Mesothelial cell of epicardium (in vitro differentiated cells): ENCODE measurements at places on chromosomes 1 and 21.

DNA sequence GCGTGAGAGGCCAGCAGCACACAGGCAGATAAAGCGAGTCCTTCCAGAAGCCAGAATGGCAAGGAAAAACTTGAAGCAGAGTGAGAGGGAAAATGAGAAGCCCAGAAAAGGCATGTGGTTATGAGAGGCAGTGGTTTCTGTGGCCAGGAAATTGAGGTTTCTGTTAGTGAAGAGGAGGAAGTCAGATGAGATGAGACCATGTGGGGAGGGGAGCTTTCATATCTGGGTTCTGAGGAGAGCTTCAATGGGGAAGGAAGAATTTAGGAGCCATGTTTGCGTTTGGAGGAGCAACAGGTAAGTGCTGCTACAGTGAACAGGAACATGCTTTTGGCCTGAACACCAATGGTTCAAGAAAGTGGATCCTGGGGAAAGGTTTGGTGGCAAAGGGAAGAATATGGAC is 6.1 kb upstream of the CD1A start:
- DNase-seq, result no peak
- peaks cover 5% of the 10 kb centered on the region for H3K27me3 ChIP-seq
- no peaks in the 10 kb centered on the region for H3K36me3 ChIP-seq
- no peak overlapping the region for H3K4me3 ChIP-seq
- H3K27ac ChIP-seq, result no peak overlapping the region
- H3K4me1 ChIP-seq, result peaks cover 11% of the 10 kb centered on the region

DNA sequence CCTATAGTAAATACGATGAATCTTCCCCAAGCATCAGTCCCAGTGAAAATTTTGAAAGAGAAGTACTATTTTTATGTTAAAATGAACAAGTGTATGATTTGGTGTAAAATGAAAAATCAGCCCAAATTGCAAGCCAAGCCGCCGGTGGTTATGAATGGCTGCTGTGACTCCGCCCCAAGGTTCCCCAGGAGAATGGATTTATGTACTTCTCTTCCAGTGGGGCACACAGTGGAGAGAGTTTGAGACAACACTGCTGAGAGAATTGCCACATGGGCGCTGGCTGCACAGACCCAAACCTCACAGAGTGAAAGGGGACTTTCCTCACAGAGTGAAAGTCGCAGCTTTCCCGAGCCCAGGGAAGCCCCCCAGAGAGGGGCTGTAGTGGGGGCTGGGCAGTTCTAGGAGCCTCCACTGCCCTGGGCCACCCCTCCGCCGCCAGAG is 24.0 kb downstream of the CDK18 start:
- no peak overlapping the region for H3K4me3 ChIP-seq
- no peak overlapping the region for H3K27ac ChIP-seq
- H3K4me1 ChIP-seq, result peaks cover 4% of the 10 kb centered on the region

GRCh38 chr1:1982379-1983232 is 21.0 kb downstream of the CFAP74 start:
- H3K27ac ChIP-seq, result no peak overlapping the region
- no peaks in the 10 kb centered on the region for H3K27me3 ChIP-seq
- H3K36me3 ChIP-seq, result no peaks in the 10 kb centered on the region
- H3K4me3 ChIP-seq, result no peak overlapping the region
- DNase-seq, result no peak

GRCh38 chr1:55547405-55547804 is 332.2 kb upstream of the USP24 start:
- no peak for DNase-seq
- H3K27ac ChIP-seq, result no peak overlapping the region
- H3K36me3 ChIP-seq, result no peaks in the 10 kb centered on the region
- H3K27me3 ChIP-seq, result no peaks in the 10 kb centered on the region
- H3K4me3 ChIP-seq, result no peak overlapping the region

DNA sequence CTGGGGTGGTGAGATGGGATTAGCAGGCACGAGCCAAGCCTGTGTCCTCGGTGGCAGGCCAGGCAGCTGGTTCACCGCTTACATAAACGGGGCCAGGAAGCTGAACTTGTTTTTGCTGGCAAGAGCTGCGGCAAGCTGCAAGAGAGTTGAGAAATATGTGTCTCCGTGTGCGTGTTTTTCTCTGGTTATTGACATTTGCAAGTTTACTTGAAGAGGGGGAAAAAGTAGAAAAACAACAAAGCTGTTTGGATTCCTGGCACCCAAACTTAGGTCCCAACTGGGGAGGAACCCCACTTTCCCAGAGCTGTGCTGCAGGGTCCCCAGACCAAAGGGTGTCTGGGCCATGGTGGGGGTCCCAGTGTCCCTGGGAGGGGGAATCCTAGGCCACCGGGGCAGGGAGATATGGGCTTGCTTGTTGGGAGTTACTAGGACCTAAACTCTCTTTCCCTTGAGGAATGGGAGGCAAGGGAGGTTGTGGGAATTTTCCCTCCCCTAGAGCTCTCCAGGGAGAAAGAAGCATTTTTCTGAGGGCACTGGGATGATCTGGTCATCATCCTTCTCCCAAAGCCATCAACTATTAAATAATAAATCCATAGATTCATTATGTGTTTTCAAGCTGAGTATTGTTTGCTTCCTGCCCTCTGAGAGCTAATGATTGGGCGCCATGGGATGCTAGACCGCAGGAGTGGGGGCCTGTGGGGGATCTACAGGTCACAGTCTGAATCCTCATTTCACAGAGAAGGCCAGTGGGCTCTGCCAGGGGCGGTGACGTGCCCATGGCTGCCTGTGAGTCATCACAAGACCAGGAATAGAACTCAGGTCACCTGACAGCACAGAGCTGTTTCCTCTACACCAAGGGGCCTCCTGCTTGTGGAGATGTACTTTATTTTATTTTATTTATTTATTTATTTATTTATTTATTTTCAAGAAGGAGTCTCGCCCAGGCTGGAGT is 14.8 kb downstream of the IL6R start:
- H3K4me3 ChIP-seq, result no peak overlapping the region
- H3K4me1 ChIP-seq, result peaks cover 38% of the 10 kb centered on the region
- H3K27ac ChIP-seq, result no peak overlapping the region

- no peaks in the 10 kb centered on the region for H3K36me3 ChIP-seq
- no peak overlapping the region for H3K27ac ChIP-seq
- no peak overlapping the region for H3K4me3 ChIP-seq
- no peaks in the 10 kb centered on the region for H3K27me3 ChIP-seq
Measured at GRCh38 chr1:23254584-23254983, 37.3 kb upstream of the HTR1D start.

- DNase-seq, result no peak
- no peaks in the 10 kb centered on the region for H3K27me3 ChIP-seq
- no peaks in the 10 kb centered on the region for H3K36me3 ChIP-seq
- no peak overlapping the region for H3K27ac ChIP-seq
- peaks cover 3% of the 10 kb centered on the region for H3K4me1 ChIP-seq
- H3K4me3 ChIP-seq, result no peak overlapping the region
Measured at GRCh38 chr1:41837691-41838090, 81.0 kb downstream of the HIVEP3 start.

- H3K27me3 ChIP-seq, result no peaks in the 10 kb centered on the region
- H3K4me1 ChIP-seq, result peaks cover 20% of the 10 kb centered on the region
- peaks cover 4% of the 10 kb centered on the region for H3K36me3 ChIP-seq
- no peak for DNase-seq
- H3K27ac ChIP-seq, result peak overlapping the region; percentile 99
Measured at GRCh38 chr1:212791261-212791675, 309 bp downstream of the NSL1 start.

DNA sequence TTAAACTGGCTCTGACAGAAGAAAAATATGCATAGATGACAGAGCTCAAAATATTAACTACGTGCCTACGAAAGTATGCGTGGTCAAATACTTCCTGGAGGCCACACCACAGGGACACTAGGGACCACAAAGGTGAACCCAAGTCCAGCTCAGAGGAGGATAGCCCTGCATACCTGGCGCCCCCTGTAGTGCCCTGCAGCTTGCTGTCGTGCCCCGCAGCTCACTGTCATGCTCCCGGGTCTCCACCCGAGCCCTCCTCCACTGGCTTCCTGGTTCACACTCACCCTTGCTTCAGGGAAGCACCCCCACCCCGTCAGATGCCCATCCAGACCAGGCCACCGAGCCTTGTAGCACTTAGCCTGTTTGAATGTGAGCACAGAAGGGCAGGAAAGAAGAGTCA is 16.7 kb upstream of the NADK start:
- no peak overlapping the region for H3K4me3 ChIP-seq
- no peaks in the 10 kb centered on the region for H3K27me3 ChIP-seq

DNA sequence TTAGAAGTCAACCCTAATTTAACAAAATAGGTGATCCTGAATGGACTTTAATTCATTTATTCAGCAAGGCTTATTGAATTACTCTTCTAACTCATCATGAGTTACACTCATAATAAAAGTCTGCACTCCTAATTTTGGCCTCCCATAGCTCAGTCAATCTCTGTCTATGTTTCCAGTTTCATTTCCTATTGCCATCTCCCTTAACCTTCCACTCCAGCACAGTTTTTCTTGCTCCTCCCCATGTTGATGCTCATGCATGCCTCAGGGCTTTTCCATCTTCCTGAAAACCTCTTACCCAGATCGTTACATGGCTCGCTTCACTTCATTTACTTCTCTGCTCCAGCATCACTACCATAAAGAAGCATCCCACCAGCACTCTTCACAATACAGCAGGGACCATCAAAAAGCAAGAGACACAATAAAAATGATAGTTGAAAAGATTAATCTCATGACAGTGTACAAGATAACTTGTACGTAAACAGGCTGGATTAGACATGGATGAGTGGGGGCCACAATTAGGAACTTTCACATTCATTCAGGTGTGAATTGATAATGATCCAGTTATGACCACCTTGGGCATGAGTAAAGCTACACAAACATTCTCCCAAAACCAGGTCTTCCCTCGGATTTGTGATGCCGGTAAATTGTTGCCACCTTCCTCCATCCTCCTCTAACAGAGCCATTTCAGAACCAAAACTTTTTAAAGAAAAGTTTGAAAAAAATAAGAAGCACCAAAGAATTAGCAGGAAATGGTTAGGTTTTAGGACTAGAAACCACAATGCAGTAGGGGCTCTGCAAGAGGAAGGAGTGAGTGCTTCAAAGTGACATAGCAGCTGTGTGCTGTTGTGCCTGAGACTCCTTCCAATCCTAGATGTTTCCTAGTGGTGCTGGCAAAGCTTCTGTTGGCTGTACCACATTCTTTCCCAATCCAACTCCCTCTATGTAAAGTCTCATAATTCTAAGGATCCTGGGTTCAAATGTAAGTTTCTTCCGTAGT is 89.8 kb downstream of the OLFML2B start:
- DNase-seq, result no peak
- no peak overlapping the region for H3K4me3 ChIP-seq
- H3K4me1 ChIP-seq, result no peaks in the 10 kb centered on the region
- no peak overlapping the region for H3K27ac ChIP-seq

DNA sequence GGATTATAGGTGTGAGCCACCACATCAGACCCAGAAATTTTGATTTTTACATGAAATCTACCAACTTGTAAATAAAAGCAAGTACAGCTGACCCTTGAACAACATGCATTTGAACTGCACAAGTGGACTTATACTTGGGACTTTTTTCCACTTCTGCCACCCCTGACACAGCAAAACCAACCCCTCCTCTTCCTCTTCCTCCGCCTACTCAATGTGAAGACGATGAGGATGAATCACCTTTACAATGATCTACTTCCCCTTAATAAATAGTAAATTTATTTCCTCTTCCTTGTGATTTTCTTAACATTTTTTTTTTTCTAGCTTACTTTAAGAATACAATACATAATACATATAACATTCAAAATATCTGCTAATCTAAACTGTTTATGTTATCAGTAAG is 17.5 kb upstream of the YRDC start:
- peaks cover 24% of the 10 kb centered on the region for H3K36me3 ChIP-seq
- DNase-seq, result no peak
- H3K27me3 ChIP-seq, result no peaks in the 10 kb centered on the region
- H3K27ac ChIP-seq, result no peak overlapping the region

GRCh38 chr1:233496993-233497392 is 116.9 kb upstream of the KCNK1 start:
- no peaks in the 10 kb centered on the region for H3K4me1 ChIP-seq
- no peaks in the 10 kb centered on the region for H3K36me3 ChIP-seq
- DNase-seq, result no peak
- no peak overlapping the region for H3K4me3 ChIP-seq

GRCh38 chr1:160217481-160218051 is 12.4 kb downstream of the PEA15 start:
- no peak overlapping the region for H3K27ac ChIP-seq
- H3K4me3 ChIP-seq, result no peak overlapping the region
- H3K36me3 ChIP-seq, result peaks cover 24% of the 10 kb centered on the region
- H3K4me1 ChIP-seq, result peaks cover 7% of the 10 kb centered on the region
- no peaks in the 10 kb centered on the region for H3K27me3 ChIP-seq
- DNase-seq, result no peak

DNA sequence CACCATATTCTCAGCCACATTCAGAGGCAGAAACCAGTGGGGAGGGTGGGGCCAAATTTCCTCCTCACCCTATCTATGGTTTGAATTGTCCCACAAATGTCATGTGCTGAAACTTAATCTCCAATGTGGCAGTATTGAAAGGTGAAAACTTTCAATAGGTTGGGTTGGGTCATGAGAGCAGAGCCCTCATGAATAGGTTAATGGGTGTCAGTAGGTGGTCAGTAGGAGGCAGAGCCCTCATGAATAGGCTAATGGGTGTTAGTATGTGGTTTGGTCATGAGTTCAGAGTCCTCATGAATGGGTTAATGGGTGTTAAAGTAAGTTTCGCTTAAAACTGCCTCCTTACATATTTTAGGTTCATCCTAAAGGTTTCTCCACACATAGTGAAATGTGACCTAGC is 170.0 kb downstream of the FCRL5 start:
- H3K27ac ChIP-seq, result no peak overlapping the region
- H3K4me3 ChIP-seq, result no peak overlapping the region
- H3K36me3 ChIP-seq, result no peaks in the 10 kb centered on the region
- DNase-seq, result no peak

DNA sequence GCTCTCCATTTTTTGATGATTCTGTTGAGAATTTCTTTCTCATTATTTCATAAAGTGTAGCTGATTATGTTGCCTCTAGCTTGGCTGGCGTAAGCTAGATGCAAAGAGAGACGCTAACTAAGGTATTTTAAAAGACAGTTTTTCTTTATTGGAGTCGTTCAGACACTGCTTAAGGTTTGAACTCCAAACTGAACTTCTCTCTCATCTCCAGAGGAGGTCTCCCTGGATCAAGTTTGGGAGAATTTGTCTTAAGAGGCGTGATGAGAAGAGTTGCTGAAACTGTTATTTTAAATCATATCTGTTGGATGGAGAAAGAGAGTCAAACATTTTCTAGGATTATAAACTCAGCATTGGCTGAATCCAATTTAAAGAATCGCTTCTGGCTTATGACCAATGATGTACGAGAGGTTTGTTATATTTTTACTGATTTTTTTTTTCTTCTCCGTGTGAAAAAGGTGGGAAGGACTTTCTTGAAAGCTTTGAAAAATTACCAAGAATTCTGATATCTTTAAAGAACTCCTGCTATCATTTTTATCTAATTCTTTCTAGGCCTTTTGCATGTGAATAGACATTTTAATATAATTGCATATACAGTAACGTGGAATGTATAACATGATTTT is 34.0 kb downstream of the MAP3K7CL start:
- no peak for DNase-seq
- no peaks in the 10 kb centered on the region for H3K36me3 ChIP-seq
- peaks cover 4% of the 10 kb centered on the region for H3K4me1 ChIP-seq
- H3K27ac ChIP-seq, result no peak overlapping the region
